ENCODE measurements at places on chromosomes 5 and 9. TPM values are rescaled to one million over a fixed set of nuclear protein-coding genes. Genes with fewer than 3 reads are reported as not detected.

Gene FOXI1
- total RNA-seq, result 2.2 TPM

Gene DND1
- 1.8 TPM for total RNA-seq

Gene ORM1
- not detected for total RNA-seq

- no peak overlapping the region for H3K27ac ChIP-seq
- H3K4me3 ChIP-seq, result no peak overlapping the region
Observed at GRCh38 chr9:16970321-16970720, 99.9 kb upstream of the BNC2 start.

DNA sequence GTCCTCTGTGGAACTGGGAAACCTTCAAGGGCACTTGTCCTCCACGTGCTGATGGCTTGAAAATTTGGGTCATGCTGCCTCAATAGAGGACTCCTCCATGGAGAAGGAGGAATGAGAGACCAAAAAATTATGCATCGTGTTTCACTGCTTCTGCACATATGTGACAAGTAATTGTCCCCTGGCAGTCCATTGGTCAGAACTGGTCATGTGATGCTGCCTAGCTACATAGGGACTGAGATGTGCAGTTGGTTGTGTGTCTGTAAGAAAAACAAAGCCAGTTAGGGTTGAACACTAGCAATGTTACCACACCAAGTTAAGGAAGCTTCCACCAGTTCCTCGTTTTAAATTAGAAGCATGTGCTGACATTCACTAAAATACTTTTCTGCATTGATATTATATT, 201.9 kb upstream of the ANKH start:
- DNase-seq, result no peak
- H3K4me3 ChIP-seq, result no peak overlapping the region
- H3K4me1 ChIP-seq, result no peaks in the 10 kb centered on the region
- H3K27ac ChIP-seq, result no peak overlapping the region

DNA sequence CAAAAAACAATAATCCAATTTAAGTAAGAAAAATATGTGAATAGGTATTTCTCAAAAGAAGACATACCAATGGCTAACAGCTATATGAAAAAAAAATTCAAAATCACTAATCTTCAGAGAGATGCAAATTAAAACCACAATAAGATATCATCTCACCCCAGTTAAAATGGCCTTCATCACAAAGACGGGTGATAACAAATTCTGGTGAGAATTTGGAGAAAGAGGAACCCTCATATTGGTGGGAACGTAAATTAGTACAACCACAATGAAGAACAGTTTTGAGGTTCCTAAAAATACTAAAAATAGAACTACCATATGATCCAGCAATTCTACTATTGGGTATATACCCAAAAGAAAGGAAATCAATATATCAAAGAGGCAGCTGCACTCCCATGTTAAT, 94.3 kb downstream of the TMEM167A start:
- no peak for DNase-seq
- H3K27ac ChIP-seq, result no peak overlapping the region
- no peak overlapping the region for H3K4me3 ChIP-seq

DNA sequence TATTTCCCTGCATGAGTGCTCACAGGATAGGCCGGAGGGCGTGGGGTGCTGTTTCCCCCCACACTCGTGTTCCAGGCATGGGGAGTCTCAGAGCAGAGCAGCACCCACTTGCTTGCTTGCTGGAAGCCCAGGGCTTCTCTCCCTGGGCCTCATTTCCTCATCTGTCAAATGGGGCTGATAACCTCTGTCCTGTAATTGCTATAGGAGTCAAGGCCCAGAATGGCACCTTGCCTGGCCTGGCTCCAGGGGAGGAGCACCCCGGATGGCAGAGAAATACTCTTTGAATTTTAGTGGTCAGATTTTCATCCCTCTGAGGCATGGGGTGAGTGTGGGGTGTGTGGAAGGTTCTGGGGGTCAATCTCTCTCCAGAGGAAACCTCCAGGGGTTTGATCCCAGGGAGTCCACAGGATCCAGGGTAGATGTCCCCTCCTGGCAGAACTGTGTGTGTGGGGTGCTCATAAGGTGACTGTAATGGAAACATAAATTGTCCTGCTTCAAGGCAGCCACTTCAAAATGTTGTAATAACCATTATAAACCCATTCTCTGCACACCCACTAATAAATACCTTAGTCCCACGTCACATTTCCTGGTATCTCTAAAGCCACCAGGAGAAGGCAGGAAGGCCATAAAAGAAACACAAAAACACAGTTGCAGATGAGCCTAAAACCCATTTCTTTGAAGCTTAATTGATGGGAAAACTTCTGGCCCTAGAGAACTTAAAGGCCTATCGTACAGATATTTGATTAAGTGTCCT, 272.2 kb downstream of the FSTL4 start:
- H3K4me1 ChIP-seq, result peaks cover 15% of the 10 kb centered on the region
- no peak overlapping the region for H3K4me3 ChIP-seq
- no peak for DNase-seq
- H3K27me3 ChIP-seq, result peaks cover 8% of the 10 kb centered on the region
- H3K27ac ChIP-seq, result no peak overlapping the region
- H3K36me3 ChIP-seq, result no peaks in the 10 kb centered on the region

DNA sequence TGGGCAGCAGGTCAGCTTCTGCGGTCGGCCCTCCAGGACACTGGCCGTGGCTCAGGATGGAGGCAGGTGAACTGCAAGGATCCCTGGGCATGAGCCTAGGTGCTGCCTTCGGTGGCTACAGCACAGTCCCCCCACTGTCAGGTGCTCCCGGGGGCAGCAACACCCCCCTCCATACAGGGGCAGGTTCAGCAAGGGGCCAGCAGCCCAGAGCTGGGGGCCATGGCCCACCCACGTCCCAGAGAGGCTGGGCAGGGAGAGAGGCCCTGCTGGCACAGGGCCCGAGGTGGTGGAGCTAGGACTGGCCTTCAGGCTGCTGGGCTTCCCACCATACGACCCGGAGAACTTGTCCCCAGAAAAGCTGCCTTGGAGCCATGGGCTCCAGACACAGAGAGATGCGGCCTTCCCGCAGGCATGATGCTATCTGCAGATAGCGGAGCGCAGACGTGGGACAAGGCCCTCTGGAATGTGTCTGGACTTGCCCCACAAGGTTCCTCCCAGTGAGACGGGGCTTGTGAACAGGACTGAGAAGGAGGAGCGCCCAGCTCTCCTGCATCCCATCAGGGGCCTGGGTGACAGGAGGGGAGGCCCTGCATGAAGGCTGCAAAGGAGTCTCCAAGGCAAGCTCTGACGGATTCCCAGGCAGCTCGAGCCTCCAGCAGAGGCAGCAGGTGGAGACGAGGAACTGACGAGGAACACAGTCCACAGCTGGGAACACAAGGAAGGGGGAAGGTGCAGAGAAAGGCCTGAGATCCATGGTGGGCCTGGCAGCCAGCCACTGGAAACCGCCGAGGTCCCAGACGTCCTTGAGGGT, 111.1 kb downstream of the VAV2 start:
- peak overlapping the region; percentile 24 for H3K27ac ChIP-seq
- no peak overlapping the region for H3K4me3 ChIP-seq

DNA sequence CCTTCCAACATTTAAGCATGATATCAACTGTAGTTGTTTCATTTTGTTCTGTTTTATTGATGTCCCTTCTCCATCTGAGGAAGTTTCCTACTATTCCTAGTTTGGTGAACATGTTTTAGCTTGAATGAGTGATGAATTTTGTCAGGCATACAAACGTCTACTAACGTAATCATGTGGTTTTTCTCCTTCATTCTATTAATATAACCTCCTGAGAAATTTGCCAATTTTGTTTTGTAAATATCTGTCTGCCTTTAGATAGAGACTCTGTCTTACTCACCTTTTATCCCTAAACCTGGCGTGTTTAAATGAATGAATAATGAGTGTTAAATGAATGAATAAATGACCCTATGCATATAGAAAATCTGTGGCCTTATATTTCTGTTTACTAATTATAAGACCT, 26.5 kb upstream of the NREP start:
- no peaks in the 10 kb centered on the region for H3K36me3 ChIP-seq
- DNase-seq, result no peak
- H3K27me3 ChIP-seq, result no peaks in the 10 kb centered on the region
- no peak overlapping the region for H3K27ac ChIP-seq

DNA sequence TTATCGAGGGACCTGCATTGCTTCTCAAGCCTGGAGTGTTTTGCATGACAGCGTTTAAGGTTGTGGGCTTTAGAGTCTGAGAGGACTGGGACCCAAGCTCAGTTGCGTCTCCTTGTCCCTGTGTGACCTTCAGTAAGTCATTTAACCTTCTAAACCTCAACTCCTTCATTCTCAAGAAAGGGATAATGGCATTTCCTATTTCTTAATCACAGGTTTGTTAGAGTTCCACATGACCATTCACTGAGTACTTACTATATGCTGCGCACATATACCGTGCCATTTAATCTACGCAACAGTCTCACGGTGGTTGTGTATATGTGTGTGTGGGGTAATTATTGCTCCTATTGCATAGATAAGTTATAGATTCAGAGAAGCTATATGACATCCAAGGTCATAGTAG, 76.3 kb downstream of the MACROH2A1 start:
- no peaks in the 10 kb centered on the region for H3K36me3 ChIP-seq
- peaks cover 2% of the 10 kb centered on the region for H3K27me3 ChIP-seq
- DNase-seq, result no peak
- H3K27ac ChIP-seq, result no peak overlapping the region
- H3K4me3 ChIP-seq, result no peak overlapping the region

DNA sequence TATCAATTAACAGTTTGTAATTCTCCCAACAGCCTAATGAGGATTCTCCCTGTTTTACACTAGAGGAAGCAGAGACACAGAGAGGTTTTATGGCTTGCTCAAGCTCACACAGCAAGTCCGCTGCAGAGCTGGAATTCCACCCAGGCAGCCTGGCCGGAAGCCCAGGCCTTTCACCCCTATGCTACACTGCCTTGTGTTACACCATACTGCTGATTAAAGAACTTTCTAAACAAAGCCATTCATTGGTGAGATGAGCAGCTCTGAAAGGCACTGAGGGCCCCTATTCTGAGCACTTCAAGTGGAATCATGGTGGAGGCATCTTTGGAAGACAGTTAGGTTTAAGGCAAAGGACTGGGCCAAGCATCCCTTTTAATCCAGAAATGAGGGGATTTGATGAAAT, 14.7 kb upstream of the LARP1 start:
- peaks cover 20% of the 10 kb centered on the region for H3K4me1 ChIP-seq
- no peaks in the 10 kb centered on the region for H3K27me3 ChIP-seq
- H3K4me3 ChIP-seq, result no peak overlapping the region
- no peak for DNase-seq
- no peak overlapping the region for H3K27ac ChIP-seq
- no peaks in the 10 kb centered on the region for H3K36me3 ChIP-seq

GRCh38 chr9:93097511-93098201, 1.6 kb downstream of the CARD19 start:
- H3K4me3 ChIP-seq, result peak overlapping the region; percentile 56
- peaks cover 16% of the 10 kb centered on the region for H3K4me1 ChIP-seq
- H3K27me3 ChIP-seq, result peaks cover 10% of the 10 kb centered on the region
